ENCODE measurements at places on chromosomes 16 and 17.

DNA sequence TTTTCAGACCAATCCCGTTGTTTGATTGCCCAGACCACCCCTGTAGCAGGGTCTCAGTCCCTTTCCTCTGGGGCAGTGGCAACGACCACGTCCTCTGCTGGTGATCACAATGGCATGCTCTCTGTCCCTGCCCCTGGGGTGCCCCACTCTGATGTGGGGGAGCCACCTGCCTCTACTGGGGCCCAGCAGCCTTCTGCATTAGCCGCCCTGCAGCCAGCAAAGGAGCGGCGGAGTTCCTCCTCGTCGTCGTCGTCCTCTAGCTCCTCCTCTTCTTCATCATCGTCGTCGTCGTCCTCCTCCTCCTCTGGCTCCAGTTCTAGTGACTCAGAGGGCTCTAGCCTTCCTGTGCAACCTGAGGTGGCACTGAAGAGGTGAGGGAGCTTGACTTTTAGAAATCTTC lies 9.2 kb downstream of the ELOB start:
- no peak for DNase-seq

- DNase-seq: no peak
Observed at GRCh38 chr16:19923396-19923795, 38.7 kb upstream of the GPRC5B start.

DNA sequence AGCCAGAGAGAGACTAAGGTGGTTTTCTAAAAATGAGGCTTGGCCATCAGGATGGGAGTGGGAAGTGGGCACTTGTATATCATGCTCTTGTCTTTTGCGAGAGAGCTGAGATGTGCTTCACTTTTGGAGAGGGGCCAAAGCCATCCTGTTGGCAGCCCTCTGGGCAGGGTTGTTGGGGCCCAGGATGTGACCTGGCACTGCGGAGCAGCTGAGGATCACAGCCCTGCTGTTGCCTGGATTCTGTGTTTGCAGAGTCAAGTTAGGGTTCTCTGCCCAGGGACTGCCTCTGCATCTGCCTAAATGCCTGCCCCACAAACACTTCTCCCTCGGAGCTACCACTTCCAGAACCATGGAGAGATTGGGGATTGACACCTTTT lies 71.2 kb downstream of the PLD6 start:
- DNase-seq: no peak

GRCh38 chr17:2187758-2188157 lies 115.8 kb downstream of the SMG6 start:
- no peak for DNase-seq

DNA sequence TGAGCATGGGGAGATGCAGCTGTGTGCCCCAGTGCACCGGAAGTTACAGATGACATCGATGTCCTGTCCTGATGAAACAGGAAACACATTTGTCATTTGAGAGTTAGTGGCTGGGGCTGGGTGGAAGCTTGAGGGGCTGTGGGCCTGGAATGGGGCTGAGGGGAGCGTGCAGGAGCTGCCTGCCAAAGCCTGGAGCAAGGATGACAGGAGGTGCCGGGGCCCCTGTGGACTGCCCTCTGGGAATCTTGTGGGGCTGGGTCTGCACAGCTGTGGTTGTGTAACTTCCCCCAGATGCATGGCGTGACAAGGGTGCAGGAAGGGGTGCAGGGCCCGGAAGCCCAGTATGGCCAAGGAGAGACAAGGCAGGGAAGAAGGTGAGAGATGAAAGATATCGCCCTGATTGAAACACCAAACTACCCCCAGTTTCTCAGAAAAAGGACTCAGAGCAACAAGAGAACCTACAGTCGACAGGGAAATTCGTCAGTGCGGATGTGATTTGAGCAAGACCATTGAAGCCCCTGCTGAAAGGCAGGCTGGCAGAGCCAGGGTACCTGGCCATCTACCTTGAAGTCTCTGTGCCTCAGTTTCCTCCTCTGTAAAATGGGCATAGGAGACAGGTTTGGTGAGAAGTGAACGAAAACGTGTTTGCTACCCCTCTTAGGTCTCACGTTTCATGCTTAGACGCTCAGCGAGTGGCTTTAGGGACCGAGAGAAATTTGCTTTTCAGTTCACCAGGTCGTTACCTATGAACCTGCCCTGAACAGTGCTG lies 8.8 kb downstream of the MMP25 start:
- no peak for DNase-seq

GRCh38 chr16:67244387-67245185 lies 2.7 kb downstream of the FHOD1 start:
- DNase-seq: peak; percentile 73

DNA sequence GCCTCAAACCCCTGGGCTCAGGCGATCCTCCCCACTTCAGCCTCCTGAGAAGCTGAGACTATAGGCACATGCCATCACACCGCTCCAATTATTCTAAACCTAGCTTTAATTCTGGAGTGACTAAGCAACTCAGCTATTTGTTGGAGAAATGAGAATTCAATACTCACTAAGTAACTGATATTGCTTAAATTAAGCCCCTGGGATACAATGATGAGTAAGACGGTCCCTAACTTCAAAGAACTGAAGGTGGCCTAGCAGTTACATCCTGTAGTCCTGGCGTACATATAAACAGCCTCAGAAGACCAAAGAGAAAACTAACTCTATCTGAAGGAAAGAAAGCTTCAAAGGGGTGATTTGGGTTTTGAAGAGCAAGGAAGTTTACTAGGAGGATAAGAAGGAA lies 25.0 kb downstream of the XPO6 start:
- no peak for DNase-seq

DNA sequence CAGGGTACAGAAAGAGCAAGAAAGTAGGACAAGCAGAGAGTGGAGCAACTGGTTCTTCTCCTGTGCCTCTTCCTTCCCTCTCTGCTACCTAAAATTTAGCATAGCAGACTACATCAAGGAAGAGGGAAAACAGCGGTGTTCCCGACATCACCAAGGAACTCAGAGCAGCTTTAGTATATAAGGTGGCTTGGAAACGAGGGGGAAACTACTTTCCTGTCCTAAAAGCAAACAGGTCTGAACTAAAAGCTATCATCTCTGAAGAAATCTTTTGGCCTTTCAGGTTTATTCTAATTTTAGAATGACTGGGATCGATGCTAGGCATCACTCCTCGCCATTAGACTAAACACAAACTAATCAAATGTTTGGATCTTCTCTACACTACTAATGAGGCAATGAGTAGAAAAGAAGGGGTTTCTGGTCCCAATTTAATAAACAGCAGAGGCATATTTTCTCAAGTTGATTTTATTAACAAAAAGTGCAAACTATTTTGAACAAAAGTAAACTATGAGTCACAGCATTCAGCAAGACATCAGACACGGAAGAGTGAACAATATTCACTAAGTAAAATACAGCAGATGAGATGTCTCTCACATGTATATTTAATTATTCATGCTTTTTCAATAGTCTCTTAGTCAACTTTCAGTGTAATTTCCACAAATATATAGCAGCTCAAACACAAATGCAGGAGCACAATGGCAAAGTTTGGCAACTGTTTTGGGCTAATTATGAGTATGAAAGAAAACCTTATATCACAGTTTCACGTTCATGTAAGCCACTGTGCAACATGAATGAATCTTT lies 108.7 kb downstream of the TRIM37 start:
- DNase-seq: no peak

DNA sequence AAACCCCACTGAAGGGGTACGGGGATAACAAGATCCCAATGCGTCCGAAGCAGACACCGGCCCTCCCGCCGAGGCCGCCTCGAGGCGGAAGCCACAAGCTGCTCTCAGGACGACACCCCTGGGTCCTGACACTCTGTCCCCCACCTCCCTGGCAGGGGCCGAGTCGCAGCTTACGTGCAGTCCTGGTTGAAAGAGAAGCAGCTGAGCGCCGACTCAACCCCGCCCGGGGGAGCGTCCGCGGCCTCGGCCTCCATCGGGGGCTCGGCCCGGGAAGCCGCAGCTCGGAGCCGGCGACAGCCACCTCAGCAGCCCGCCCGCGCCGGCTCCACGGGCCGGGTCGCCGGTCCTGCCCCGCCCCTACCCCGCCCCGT lies at the start of gene WIPI1:
WIPI1 (minus strand) TSS at position 329 of the 371 bp plus-strand sequence; CDS start at position 254, 75 bp downstream.
- no peak for DNase-seq

DNA sequence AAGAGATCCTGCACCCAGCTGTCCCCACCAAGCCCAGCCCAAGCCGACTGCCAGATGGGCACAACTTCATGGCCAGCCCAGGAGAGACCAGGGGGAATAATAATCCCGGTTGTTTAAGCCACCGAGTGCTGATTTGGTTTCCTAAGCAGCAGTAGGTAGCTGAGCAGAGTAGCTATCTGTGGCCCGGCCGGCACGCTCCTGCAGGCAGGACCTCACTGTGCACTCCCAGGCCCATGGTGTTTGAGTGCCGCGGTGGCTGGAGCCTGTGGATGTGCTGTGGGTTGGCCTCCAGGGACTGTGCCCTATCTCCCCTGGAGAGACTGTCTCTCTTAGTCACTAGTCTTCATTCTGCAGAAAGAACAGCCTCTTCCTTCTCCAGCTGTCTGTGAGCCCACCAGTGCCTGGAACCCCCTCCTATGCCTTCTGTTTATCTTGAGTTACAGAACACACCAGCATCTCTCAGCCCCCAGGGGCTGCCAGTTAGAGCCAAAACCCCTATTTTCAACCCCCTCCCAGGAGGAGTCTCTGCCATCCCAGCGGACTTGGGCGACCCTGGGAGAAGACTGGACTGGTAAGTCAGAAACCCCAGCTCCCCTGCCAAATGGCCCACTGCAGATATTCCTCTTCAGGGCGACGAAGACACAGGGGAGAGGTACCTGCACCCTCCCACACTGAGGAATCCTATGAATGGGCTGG lies 152.0 kb downstream of the SDK2 start:
- DNase-seq: no peak

- DNase-seq: no peak
Observed at GRCh38 chr17:49110509-49110908, 22.1 kb upstream of the B4GALNT2 start.

- DNase-seq: peak; percentile 51
Observed at GRCh38 chr16:87550495-87550961, 51.8 kb upstream of the JPH3 start.

GRCh38 chr17:27976331-27976730 lies 66.1 kb upstream of the NLK start:
- DNase-seq: no peak

DNA sequence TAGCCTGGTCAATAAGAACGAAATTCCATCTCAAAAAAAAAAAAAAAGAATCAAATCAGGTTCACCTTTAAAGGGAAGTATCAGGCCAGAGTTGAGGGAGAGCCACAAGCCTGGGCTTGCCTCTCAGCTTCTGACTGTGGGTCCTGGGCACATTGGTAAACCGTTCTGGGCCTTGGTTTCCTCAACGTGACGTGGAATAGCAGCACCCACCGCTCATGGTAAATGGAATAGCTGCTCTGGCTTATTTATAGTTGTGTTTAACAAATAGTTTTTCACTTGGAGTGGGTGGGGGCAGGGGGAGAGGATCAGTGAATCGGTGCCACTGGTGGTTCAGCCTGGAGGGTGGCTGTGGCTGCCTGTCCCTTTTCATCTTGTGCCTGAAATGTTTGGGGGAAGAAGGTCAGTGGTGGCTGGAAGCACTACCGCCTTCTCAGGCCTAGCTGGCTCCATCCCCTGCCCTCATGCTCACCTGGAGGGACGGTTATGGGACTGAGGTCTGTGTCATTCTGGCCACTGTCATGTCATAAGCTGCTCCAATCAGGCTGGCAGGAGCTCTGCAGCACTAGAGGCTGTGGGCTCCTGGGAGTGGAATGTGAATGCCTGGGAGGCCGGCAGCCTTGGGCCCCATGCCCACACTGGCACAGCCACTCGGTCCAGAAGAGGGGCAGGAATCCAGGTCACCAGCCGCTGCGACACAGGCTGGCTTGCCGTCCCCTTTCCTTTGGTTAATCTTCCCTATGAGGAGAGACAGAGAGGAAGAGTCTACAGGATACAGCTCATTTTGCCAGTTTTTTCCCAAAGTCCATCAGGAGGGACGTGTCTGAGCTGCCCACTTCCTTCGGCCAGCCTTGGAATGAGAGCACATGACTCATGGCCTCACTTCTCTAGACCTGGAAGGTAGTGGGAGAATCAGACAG lies 27.0 kb downstream of the CCR7 start:
- DNase-seq: no peak

GRCh38 chr16:53893731-53894435 lies 189.9 kb downstream of the FTO start:
- DNase-seq: no peak

GRCh38 chr17:73749928-73750605 lies 105.8 kb upstream of the SDK2 start:
- no peak for DNase-seq

DNA sequence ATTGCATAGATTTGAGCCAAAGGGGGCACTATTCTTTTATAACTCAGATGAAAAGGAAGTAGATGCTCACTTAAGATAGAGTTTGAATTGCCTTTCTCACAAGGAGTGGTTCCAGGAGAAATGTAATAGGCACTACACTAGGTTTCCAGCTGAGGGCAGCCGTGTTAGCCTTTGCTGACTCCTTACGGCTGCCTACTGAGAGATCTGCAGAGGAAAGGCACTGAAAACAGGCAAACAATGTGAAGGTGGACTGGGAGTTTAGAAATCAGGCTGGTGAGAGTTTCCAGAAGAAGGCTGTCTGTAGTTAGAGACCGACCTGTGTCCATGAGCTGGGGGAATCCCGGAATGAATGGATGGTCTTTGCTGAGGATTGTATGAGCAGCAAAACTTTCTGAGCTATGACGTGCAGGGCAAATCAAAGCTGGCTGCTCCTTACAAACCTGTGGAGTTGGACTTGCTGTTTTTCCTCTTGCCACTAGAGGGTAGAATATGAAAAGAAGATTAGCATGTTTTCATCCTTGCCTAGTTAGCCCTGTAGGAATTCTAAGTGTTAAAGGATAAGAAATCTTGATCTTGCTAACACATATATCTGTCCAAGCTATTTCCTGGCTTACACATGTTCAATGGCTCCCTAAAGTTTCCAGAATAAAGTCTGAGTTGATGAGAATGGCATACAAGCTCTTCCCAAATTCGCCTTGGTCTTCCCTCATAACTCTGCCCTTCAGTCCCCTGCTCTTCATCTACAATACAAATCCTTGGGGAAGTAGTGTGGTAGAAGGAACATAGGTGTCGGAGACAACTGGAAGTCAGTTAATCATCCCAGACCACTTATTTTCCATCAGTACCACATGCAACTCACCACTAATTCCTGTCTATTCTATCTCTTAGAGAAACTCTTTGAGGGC lies 20.1 kb upstream of the TAOK1 start:
- peak; percentile 33 for DNase-seq

DNA sequence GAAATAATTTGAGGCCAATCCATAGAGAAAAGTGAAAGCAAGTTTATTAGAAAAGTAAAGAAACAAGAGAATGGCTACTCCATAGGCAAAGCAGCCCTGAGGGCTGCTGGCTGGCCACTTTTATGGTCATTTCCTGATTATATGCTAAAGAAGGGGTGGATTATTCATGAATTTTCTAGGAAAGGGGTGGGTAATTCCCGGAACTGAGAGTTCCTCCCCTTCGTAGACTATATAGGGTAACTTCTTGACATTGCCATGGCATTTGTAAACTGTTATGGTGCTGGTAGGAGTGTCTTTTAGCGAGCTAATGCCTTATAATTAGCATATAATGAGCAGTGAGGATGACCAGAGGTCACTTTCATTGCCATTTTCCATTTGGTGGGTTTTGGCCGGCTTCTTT lies 4.4 kb downstream of the DHRS7B start:
- no peak for DNase-seq

GRCh38 chr17:50205111-50205962 lies 3.9 kb upstream of the COL1A1 start:
- no peak for DNase-seq

GRCh38 chr16:79253100-79253631 lies 347.4 kb downstream of the MAF start:
- DNase-seq: no peak

Data from effector CD4-positive, alpha-beta T cell (primary cell).